ENCODE measurements at places on chromosomes 2 and 18.

DNA sequence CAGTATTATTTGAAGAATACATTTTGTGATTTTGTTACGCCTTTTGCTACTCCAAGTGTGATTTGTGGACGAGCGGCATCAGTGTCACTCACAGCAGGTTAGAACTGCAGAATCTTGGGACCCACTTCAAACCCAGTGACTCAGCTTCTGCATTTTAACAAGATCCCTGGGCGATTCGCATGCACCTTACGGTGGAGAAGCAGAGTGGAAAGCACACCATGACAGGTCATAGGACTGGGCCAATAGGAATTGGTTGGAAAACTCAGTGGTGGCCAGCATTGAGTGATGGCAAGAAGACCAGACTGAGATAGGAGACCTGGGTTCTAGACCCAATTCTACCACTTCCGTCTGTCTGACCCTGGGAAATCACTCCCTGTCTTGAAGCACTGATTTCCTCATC lies 26.3 kb downstream of the CTLA4 start:
- no peak for DNase-seq

DNA sequence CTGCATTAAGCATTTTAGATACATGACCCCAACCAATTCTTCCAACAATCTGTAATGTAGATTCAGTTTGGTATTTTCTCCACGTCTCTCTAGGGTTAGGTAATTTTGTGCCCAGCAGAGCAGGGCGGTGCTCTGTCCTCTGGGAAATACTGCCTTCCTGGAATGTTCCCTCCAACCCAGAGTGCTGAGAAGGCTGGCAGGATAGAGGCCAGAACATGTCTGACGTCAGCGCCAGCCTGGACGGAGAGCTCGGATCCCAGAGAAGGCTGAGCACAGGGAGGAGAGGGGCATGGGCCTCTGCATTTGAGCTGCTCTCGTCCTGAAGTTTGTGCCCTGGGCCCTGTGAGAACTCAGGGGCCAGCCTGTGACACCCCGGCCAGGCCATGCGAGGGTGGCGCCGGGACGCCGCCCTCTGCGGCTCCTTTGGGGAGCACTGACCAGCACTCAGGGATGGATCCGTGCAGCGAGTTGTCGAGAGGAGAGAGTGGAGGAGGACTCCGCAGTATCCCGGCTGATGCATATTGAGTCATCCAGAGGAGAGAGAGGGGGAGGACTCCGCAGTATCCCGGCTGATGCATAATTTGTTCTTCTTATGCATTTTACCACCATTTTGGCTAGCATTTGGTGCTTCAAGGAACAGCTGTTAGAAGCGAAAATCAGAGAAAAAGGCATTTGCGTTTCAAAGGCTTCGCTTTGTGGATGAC lies 80.0 kb upstream of the PXDN start:
- DNase-seq, result peak; percentile 76

DNA sequence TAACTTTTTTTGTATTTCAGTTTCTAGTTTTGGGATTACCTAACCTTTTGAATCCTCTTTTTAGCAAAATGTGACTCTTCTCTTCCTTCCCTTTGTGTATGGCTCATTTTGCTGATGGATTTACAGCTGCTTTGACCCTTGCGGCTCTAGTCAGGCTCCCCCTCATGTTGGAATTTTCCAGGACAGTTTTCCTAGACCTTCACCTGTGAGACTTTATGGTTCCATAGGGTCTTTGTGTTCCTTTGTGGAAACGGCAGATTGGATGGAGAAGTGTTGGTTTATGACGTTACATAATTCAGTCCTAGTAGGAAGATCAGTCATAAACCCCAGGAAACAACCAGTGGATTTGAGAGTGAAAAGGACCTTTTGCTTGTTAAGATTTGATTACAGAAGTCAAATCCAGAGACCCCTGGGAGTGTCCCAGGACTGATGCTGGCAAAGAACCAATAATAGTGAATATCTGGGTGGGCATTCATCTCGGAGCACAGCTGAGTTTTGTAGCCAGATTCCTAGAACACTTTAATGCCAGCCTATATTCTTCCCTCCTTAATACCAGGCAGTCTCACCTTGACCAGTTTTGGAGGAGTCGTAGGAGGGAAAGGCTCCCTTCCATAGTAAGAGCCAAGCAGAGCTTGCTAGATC lies 42.7 kb downstream of the SOCS6 start:
- DNase-seq, result no peak

- peak; percentile 53 for DNase-seq
Observed at GRCh38 chr18:50038448-50038847, 156.5 kb downstream of the MYO5B start.

GRCh38 chr18:30342675-30343074 lies 699.9 kb downstream of the DSC3 start:
- no peak for DNase-seq

DNA sequence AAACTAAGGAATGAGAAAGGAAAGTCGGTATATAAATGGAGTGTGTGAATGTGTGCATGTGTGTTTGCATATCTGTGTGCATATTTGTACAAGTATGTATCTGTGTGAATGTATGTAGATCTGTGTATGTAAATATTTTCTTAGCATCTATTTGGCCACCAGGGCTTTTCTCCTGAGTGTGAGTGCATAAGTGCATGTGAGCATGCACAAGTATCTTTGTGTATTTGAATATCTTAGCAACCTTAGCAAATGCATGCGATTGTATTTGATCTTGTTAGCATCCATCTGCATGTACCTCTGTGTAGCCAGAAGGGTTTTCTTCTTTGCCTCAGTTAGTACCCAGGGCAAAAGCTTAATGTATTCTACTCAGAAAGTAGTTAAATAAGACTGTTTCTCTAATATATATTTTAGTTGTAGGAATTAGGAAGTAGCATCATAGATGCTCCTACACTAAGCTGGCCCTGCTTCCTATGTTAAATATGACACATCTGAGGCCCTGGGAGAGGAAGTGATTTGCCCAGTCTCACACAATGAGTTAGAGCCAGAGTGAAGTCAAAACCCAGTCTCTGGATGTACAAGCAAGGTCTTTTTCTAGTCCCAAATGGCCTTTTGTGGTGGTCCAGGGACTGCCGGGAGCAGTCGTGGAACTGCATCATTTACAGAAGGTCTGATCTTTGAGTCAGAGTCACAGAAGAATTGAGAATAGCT lies 9.2 kb downstream of the FKBP1B start:
- no peak for DNase-seq

DNA sequence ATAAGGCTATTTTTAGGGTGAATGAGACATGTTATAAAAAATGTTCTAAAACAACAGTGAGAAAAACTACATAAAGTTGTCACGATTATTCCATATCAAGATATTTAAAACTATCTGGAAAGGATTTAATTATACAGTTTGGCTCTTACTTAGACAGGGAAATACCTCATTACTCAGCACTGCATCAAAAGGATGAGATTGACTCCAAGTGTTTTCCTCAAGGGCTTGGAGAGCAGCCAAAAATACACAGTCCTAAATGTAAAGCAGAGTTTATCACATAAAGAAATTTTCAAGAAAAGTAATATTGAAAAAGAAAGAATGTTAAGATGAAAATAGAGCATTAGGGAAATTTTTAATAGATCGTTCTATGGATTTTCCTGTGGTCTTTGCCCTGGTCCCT lies 285.5 kb upstream of the NETO1 start:
- DNase-seq, result no peak

DNA sequence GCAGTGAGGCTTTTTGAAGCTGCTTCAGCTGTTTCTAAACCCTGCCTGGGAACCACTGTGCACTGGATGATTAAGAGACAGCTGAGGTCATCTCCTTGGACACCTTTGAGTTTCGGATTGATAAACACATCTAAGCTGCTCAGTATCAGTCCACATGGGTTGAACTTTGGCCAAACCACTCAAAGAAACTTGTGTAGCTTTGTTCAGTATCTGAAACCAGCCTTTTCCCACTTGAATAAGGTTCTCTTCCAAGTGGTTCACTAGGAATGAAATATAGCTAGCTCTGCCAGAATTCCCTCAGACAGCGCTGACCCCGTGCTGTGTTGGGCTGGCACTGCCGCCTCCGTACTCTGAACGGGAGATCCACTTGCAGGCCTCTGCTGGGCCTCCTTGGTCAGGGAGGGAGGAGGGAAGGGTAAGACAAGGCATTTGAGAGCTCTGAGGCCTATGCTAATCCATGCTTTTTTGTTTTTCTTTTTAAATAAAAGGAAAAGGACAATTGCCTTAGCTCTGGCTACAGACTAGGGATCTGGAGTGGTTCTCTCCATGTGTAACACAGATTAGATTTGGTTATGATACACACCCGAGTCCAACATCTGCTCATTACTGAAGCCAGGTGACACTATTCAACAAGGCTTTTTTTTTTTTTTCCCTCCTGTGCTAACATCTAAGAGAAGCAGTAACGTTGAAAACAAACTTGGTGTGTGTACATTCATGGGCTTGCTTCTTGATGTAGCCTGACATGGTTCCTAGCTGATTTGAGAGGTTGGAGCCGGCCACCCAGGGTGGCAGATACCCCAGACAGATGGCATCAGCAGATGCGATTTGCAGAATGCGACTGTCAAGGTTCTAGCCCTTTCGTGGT lies 67.7 kb downstream of the NCK2 start:
- peak; percentile 41 for DNase-seq
